ENCODE measurements at places on chromosomes 2 and 18.

DNA sequence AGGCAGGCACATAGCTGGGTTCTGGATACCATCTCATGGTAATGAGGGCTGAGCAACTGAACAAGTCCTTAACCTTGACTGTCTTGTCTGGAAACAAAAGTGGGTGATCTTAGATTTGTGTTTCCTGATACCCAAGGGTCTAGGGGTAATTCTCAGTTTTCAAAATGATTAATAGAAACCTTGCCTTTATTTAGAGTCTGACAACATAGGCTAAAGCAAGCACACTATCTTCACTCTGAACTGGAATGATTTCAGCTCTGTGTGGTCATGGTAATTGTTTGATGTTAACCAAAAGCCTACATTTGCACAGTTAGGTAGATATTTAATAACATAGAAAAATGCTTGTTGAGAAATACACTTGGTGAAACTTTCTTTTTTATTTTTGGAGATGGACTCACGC lies 6.8 kb upstream of the LAMA3 start:
- DNase-seq, result no peak

GRCh38 chr18:32769071-32769585 lies 3.7 kb downstream of the KLHL14 start:
- DNase-seq, result no peak

DNA sequence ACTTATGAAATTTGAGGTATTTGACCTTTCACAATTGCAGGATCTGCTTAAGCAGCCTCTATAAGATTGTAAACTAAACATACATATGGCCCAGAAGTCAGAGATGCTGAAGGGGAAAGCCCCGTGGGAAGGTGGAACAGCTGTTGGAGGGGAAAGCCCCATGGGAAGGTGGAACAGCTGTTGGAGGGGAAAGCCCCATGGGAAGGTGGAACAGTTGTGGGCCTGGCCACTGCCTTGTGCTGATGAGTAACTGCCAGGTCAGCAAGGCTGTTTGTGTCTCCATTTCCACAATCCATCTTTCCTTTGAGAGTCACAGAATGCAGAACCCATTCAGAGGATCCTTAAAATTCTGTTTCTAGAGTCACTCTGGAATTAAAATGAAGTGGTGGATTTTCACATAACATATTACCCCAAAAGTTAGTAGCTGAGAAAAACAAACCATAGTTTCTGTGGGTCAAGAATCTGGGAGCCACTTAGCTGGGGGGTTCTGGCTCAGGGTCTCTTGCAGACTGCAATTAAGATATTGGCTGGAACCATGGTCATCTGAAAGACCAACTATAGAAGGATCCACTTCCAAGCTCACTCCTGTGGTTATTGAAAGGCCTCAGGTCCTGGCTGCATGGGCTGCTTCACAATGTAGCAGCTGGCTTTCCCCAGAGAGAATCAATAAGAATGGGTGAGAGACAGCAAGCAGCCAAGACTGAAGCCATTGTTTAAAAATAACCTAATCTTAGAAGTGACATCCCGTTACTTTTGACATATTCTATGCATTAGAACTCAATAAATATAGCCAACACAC lies 86.6 kb upstream of the CAVIN2 start:
- no peak for DNase-seq

DNA sequence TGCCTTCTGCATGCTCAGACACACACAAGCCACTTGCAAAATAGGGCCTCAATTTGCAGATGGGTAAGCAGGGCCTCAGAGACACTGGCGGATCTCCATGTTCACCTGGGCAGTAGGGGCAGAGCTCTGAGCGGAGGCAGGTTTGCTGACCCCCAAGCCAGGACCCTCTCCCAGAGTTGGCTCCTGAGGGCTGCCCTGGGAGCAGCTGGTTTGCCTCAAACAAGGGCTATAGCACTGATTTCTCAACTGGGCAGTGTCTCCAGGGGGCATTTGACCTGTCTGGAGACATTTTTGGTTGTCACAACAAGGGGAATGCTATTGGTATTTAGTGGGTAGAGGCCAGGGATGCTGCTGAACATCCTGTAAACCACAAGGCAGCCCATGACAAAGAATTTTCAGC lies 11.6 kb downstream of the GLI2 start:
- DNase-seq, result no peak

GRCh38 chr2:45591073-45591472 lies 20.0 kb downstream of the SRBD1 start:
- no peak for DNase-seq

Measured in activated T-helper 9 cell treated with anti-CD3 and anti-CD28 coated beads, Interleukin-2, amount 50 U/mL, for 16 hours (primary cell).